Muscle of back (tissue), 13 donors: ENCODE measurements at places on chromosomes 4 and X. TPM values are rescaled to one million over a fixed set of nuclear protein-coding genes. Genes with fewer than 3 reads are reported as not detected.

Gene PAGE5
- not detected for polyA plus RNA-seq

Gene PLAC1
- polyA plus RNA-seq, result 0.98 TPM

Gene IRF2
- polyA plus RNA-seq, result 16.4 TPM

Gene XPNPEP2
- 6.3 TPM for polyA plus RNA-seq

Gene MYL5
- 861 TPM for polyA plus RNA-seq

Gene PDCL2
- not detected for polyA plus RNA-seq

Gene HERC5
- 2.3 TPM for polyA plus RNA-seq

Gene SCRG1
- polyA plus RNA-seq, result 6.0 TPM

Gene NLRP2B
- not detected for polyA plus RNA-seq

Gene EFHC2
- polyA plus RNA-seq, result 0.25 TPM

Gene SMPX
- polyA plus RNA-seq, result 311 TPM

Gene FGF5
- polyA plus RNA-seq, result 0.45 TPM

Gene KCND1
- polyA plus RNA-seq, result 0.90 TPM

Gene RHOXF2
- polyA plus RNA-seq, result not detected

Gene SH2D1A
- polyA plus RNA-seq, result 0.89 TPM

Gene ZAR1
- polyA plus RNA-seq, result not detected

Gene ARHGAP36
- polyA plus RNA-seq, result 404 TPM

Gene PAGE4
- not detected for polyA plus RNA-seq

Gene ODAPH
- not detected for polyA plus RNA-seq

Gene F8A3
- polyA plus RNA-seq, result 4.6 TPM

Gene SYN1
- polyA plus RNA-seq, result 9.7 TPM

- DNase-seq, result no peak
Measured at GRCh38 chrX:113634565-113634964, 793.9 kb upstream of the AMOT start.

GRCh38 chr4:150108691-150109090 is 30.4 kb downstream of the DCLK2 start:
- DNase-seq, result no peak

DNA sequence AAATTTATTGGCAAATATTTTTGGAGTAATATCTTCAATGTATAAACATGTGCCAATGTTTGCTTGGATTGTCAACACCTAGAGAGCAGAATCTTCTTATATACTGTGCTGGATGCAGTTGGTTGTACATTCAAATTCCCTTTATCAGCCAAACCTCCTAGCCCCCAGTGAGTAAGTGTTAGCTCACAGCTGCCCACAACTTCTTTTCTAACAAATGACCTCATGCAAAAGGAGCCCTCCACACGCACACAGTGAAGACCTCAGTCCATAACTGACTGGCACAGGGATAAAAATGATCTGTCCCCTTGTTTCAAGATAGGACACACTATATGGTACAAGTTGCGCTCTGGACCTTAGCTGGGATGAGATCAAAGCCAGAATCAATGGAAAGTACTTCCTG is 458.0 kb upstream of the NWD2 start:
- DNase-seq, result no peak

GRCh38 chrX:71910986-71911730 is 513 bp downstream of the NHSL2 start:
- DNase-seq, result peak; percentile 70

DNA sequence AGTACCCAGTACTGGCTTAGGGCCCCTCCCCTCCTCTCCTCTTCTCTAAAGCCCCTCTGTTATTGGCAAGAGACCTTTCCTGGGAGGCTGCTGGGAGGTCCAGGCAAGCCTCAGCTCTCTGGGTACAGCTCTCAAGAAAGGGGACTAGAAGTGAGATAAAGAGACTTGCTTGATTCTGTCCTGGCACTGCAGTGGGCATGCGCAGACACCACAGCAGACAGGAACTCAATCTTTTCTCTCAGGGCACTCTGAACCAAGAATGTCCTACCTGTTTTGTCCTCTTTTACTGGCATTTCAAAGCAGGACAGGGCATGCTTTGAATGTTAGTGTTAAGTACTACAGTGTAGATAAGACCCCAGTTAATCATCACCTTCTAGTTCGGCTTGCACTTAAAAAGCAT is 74.9 kb downstream of the NYX start:
- no peak for DNase-seq

GRCh38 chr4:125725957-125726525 is 411.3 kb downstream of the FAT4 start:
- DNase-seq, result no peak

DNA sequence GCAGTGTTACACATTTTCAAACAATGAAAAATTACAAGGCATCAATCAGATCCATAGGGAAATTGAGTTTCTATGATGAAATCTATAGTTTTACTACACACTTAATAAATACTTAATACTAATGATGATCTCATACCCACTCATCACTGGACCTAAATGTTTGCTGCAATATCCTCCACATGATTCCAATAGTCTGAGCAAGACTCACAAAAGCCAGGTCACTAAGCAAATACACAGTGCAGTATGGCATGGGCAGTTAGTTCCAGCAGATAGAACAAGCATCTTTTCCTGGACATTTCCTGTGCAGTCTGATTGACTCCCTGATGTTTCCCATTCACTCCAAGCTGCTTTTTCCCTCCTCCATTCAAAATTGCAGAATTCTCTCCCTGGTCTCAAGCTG is 109.0 kb upstream of the ATOH1 start:
- DNase-seq, result no peak

DNA sequence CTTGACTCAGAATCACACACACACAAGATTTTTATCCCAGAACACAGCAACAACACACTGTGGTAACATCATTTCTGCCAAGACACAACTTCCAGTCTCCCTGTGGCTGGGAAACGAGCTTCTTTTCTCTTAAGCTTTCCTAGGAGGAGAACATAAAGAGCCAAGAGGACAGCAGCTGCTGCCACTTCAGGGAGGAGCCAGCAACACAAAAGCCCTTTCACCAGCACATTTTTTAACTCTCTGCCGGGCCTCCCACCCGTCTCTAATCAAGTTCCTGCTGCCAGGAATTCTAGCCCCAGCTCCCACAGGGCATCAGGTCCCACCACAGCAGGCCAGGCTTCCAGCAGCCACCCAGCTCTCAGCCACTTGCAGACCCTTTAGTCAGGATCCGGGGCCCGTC is 22.4 kb downstream of the FAT1 start:
- DNase-seq, result peak; percentile 55

- DNase-seq, result no peak
Measured at GRCh38 chr4:41679991-41680390, 68.5 kb downstream of the PHOX2B start.

DNA sequence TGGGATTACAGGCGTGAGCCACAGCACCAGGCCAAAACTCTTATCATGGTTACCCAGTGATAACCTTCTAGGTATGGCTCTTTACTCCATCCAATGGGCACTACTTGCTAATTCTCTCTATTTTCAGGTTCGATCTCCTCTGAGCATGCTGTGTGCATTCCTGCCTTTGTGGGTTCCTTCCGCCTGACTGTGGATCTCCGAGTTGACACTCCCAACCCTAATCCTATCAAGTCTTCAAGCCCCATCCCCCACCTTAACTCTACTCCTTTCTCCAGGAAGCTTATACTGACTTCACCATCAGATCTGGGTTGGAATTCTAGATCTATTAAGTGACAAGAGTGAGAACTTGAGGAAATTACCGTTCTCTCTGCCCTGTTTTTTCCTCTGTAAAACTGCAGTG is 64.6 kb downstream of the ZAR1 start:
- DNase-seq, result no peak

DNA sequence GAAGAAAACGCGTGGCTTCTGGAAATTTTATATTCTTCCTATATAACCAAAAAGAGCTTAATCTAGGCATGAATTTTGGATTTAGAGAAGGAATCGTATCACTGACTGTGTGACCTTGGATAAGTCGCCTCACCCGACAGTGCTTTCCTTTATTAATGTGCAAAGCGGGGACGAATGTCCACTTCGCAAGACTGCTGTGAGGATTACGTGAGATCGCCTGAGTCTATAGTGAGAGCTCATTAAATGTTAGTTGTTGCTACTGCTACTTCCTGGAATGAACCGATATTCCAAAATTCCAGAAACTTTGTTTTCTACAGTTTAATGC is 448 bp upstream of the TBC1D8B start:
- no peak for DNase-seq

DNA sequence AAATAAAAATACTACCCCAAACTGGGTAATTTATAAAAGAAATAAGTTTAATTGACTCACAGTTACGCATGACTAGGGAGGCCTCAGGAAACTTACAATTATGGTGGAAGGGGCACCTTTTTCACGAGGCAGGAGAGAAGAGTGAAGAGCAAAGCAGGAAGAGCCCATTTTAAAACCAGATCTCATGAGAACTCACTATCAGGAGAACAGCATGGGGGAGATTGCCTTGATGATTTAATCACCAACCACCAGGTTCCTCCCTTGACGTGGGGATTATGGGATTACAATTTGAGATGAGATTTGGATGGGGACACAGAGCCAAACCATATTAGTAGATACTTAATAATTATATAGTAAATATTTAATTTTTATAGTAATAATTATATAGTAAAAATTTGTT is 10.1 kb downstream of the CISD2 start:
- no peak for DNase-seq

DNA sequence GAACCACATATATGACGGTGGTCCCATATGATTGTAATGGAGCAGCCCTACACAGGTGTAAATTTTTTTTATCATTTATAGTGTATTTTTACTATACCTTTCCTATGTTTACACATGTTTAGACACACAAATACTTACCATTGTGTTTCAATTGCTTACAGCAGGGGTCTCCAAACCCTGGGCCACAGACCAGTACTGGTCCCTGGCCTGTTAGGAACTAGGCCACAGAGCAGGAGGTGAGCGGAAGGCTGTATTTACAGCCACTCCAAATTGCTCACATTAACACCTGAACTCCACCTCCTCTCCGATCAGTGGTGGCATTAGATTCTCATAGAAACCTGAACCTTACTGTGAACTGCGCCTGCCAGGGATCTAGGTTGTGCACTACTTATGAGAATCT is 201.8 kb upstream of the NDST4 start:
- DNase-seq, result no peak

- peak; percentile 52 for DNase-seq
Measured at GRCh38 chrX:136953867-136954787, 73.6 kb upstream of the RBMX start.

DNA sequence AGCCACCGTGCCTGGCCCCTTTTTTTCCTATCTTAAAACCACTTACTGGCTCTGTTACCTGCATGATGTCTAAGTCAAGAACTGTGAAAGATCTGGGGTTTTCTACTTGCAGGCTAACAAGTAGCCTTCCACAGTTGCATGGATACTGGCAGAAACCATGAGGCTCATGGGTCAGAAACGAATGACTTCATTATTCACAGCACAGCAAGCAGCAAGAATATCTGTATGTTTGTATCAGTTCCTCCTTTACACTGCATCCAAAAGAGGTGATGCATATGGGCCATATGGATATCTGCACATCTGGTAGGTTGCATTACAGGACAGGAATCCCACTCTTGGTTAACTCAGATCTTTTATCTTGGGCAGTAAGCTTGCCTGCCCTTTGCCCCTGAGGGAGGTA is 154.9 kb upstream of the NUDT6 start:
- DNase-seq, result no peak

- DNase-seq, result no peak
Measured at GRCh38 chr4:75080888-75081287, 148.0 kb downstream of the PARM1 start.

- DNase-seq, result no peak
Measured at GRCh38 chr4:134202166-134202956, 772 bp upstream of the PABPC4L start.

- no peak for DNase-seq
Measured at GRCh38 chr4:95742872-95743271, 97.0 kb upstream of the PDHA2 start.

DNA sequence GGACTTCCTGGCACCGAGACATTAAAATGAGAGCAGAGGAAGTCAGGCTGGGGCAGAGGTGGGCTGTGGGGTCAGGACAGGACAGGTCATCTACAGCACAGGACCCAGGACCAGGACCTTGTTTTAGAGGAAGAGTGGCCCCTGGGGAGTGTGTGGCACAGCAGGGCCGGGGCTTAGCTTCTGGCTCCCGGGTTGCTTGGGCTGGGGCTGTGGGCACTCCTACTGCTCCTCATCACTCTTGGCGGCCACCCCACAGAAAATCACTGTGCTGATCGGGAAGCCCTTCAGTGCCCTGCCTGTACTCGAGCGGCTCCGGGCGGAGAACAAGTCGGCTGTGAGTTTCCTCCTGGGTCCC is 8.1 kb upstream of the ATP6AP1 start:
- DNase-seq, result no peak

GRCh38 chrX:35890699-35891098 is 28.8 kb upstream of the CFAP47 start:
- peak; percentile 25 for DNase-seq

DNA sequence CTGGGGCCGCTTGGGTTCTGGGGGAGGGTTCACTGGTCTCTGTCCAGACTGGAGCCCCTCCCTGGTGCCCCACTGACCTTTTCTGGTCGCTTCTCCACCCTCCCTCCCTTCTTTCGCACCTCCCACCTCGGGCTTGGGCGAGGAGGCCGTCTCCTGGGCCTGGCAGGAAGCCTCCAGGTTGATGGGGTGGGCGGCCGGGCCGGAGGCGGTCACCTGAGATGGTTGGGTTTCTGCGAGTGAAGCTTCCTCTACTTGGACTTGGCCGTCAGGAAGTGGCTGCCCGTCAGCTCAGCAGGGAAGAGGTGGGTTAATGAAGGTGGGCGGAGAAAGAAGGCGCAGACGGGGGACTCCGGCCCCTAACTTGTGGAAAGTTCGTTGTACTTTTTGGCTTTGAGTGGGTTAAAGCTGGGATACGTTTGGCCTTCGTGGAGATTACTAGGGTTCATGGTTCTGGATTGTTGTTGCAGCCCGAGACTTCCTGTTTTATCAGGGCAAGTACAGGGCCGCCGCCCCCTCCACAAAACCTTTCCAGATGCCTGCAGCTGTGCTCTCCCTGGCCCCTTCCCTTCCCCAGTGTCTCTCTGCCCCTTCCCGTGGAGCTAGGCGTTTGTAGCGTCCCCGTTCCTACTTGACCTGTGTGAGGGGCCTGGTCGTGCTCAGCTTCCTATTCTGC is 1.2 kb downstream of the AKAP17A start:
- DNase-seq, result peak; percentile 55

DNA sequence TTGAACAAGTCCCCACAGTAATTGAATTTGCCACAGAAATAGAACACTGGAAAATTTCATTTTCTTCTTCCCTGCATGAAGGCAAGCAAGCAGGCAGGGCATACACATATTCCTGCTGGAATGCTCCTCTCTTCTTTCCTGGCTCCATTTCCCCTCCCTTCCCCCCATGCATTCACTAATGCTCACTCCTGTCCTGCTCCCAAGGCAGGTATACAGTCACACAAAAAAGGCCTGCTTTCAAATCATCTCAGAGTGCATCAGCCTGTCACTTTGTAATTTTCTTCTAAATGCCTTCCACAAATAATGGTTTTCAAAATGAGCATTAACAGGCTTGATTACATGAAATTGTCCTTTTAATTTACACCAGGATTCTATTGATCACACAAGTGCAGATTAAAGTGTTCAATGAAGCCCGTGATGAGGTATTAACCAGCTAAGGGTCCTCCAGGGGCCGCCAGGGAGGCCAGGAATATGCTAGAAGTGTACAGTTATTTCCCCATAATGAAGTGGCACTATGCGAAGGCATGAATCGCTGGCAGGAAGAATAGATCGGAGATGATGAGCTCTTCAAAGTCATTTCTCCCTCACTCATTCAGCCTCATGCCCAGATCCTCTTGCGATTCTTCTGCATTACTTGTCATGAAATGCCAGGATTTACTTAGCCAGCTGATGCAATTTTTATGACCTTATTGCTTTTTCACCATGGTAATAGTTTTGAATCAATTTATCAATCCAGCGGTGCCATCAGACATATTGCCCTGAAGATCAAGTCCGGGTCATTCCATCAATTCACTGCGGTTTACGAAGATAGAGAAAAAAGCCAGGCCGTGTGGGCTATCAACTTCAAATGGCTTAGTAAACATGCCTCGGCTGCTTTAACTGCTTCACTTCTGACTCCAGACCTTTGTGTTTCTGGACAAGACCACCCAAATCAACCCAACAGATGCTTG is 243.5 kb downstream of the GPAT3 start:
- DNase-seq, result no peak
